ENCODE measurements at places on chromosomes 12 and 14.
A peak's percentile ranks its signal among the peaks of the same experiment; 100 is the strongest.

GRCh38 chr12:27999970-28000369, 27.4 kb upstream of the PTHLH start:
- DNase-seq = no peak

- DNase-seq = no peak
These were observed 12.9 kb downstream of the NYNRIN start for GRCh38 chr14:24411443-24412389.

DNA sequence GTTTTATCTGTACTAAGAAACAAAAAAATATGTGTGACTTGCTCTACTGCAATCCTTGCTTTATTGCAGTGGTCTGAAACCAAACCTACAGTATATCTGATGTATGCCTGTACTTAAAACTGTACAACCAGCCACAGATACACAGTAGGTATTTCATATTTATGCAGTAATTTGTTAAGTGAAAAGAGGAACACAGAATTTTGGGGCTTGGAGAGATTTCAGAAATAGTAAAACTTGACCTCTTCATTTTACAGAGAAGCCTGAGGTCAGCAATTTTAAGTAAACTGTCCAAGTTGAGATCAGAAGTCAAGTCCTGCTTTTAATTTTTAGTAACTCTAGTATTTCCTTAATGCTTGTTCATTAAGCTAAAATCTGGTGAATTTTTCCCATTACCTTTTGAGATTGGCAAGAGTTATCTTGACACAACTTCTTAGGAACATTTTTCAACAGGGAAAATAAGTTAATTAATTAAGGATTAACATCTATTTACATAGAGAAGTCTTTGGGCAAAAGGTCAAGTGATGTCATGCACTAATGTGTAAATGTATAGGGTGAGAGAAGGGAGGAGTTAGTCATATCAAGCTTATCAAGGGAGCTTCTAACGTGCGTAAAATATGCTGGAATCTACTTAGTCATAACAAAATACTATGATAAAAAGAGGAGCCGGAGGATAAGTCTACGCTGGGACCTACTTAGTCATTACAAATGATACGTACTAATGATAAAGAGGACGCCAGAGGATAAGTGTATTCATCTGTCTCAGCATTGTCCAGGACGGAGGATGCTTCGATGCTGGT, 66.0 kb upstream of the GTF2A1 start:
- DNase-seq = no peak

GRCh38 chr12:108214486-108214885, 85.4 kb downstream of the WSCD2 start:
- peak; percentile 31 for DNase-seq
